ENCODE measurements at places on chromosomes 4 and X.

DNA sequence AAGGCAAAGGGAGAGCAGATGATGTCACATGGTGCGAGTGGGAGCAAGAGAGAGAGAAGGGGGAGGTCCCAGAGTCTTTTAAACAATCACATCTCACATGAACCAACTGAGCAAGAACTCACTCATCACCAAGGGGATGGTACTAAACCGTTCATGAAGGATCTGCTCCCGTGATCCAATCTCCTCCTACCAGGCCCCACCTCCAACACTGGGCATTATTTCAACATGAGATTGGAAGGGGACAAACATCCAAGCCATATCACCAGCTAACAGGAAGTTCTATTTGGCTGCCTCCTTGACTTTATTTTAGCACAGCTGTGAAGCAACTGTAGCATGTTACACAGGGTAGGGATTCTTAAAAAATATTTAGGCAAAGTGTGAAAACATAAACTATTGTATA lies 102.5 kb downstream of the DDIT4L start:
- no peak for DNase-seq

GRCh38 chrX:40147126-40147952 lies 49.6 kb upstream of the BCOR start:
- DNase-seq = no peak

DNA sequence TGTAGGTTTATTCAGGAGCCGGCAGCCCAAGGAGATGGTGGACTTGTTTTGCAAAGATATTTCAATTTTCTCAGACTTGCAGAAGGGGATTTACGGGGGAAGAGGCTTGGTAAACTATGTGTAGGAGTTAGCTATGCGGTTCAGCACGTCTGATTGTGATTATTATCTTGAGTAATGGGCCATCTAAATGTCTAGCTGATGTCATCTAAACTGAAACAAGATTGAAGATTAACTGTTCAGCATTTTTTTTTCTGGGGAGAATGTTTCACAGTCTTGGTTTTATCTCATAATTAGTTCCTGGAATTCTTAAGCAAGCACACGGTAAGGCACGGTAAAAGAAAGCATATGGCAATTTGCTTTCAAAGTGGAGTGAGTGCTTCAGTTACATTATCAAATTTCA lies 207.3 kb upstream of the CXorf51B start:
- DNase-seq = no peak

- no peak for DNase-seq
Measured at GRCh38 chrX:131741103-131741581, 197.3 kb downstream of the OR13H1 start.

- no peak for DNase-seq
Measured at GRCh38 chr4:88012647-88013046, 5.2 kb downstream of the PKD2 start.

DNA sequence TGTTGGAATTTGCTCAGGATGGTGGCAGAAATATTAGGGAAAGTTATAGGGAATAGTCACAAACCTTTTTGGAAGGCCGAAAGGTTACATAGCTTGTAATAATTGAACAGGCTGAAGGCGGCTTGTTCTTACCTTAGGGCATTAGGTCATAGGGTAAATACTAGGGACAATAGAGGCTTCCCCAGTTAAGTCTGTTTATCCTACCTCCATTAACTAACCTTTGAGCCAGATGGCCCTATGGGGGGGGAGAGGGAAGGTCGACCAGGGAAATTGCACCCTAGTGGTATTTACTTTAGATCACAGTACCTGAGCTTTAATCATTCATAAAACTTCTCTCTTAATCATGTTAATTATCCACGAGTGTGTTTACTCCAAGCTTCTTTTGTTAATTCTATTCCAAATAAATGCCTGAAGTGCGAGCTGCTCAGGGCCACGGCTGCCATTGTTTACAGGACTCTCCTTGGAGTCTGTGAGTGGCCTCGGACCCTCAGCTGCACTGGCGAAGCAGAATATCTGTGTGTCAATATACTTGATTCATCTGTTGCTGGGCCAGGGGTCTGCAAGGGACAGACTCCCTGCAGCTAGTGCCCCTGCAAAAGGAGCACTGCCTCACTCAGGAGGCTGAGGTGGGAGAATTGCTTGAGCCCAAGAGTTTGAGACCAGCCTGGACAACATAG lies 22.9 kb downstream of the PAGE2 start:
- DNase-seq = no peak

DNA sequence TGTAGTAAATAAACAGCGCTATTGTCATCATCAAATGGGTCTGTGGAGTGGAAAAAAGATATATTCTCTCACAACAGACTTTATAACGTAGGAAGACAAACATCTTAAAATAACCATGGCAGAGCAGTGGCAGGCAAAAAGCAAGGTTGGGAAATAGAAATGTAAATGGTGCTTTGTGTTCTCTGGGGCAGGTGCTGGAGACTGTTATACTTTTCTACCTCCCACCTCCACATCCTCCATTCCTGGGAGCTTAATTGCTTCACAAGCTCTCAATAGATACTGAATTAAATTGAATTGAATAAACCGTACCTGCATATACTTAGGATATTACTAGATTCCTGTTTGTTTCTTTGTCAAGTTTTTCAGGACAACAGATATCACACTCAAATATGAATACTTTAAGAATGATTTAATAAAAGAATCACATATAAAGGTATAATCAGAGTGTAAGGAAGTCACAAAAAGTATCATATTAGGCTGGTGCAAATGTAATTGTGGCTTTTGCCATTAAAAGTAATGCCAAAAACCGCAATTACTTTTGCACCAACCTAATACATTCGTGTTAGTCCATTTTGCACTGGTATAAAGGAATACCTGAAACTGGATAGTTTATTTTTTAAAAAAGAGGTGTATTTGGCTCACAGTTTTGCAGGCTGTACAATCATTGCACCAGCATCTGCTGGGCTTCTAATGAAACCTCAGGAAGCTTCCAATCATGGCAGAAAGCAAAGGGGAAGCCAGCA lies 367.3 kb downstream of the GRIA2 start:
- no peak for DNase-seq

DNA sequence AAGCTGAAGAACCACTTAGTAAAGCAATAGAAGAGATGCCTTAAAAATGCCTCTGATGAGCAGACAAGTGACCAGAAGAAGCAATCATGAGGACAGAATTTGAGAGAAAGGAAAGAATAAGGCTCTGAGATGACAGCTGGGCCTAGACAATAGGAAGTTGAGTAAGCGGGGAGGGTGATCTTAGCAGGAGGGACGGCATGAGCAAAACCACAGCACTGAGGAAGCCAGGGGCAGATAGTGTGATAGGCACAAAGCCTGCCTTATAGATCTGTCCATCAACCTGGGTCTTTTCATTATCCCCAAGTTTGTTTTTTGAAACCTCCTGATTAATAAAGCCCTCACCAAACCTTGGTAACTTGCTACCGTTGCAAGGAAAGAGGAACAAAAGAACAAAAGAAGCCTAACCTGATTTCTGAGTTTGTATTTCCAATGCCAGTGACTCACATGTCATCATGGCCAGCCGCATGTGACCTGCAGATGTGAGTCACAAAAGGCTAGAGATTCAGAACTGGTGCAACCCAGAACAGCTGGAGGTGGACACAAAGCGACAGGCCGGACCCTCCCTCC lies 55.7 kb upstream of the PPARGC1A start:
- no peak for DNase-seq

- no peak for DNase-seq
Measured at GRCh38 chr4:176198316-176198903, 3.0 kb upstream of the SPATA4 start.

DNA sequence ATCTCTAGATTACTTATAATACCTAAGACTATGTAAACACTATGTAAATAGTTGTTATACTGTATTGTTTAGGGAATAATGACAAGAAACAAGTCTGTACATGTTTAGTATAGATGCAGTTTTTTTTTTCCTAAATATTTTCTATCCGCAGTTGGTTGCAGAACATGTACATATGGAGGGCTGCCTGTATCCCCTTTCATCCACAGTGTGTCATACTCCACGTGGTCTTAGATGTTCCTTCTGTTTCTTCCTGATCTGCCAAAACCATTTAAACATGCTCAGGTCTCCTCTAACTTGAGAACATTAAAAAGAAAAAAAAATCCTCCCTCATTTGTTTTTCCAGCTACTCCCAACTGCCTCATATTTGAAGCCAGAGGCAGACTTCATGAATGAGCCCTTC lies 14.0 kb downstream of the OCIAD1 start:
- no peak for DNase-seq

GRCh38 chr4:20960291-20960690 lies 260.0 kb downstream of the PACRGL start:
- DNase-seq = no peak

DNA sequence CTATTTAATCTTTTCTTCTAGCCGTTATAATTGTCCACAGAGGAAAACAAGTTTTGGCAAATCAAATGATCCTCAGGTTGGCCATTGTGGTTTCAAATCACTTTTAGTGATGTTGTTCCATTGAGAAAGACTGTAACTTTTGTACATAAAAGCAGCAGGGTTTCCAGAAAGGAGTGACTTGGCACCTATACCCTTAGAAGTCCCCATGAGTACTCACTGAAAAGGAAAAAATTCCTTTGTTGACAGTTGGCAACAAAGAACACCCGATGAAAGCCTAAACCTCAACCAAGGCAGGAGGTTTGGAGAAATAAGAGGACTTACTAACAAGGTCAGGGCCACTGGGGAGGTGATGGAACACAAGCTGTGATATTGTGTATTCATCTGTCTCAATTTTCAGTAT lies 474.4 kb downstream of the RAPGEF2 start:
- no peak for DNase-seq

GRCh38 chr4:124329134-124329533 lies 383.4 kb downstream of the ANKRD50 start:
- no peak for DNase-seq
